ENCODE measurements at places on chromosomes 7 and 10. TPM values are rescaled to one million over a fixed set of nuclear protein-coding genes. Genes with fewer than 3 reads are reported as not detected.

Gene ITIH5
- under 0.01 TPM for total RNA-seq

Gene TAS2R39
- not detected for total RNA-seq

Gene LGI1
- total RNA-seq, result not detected

DNA sequence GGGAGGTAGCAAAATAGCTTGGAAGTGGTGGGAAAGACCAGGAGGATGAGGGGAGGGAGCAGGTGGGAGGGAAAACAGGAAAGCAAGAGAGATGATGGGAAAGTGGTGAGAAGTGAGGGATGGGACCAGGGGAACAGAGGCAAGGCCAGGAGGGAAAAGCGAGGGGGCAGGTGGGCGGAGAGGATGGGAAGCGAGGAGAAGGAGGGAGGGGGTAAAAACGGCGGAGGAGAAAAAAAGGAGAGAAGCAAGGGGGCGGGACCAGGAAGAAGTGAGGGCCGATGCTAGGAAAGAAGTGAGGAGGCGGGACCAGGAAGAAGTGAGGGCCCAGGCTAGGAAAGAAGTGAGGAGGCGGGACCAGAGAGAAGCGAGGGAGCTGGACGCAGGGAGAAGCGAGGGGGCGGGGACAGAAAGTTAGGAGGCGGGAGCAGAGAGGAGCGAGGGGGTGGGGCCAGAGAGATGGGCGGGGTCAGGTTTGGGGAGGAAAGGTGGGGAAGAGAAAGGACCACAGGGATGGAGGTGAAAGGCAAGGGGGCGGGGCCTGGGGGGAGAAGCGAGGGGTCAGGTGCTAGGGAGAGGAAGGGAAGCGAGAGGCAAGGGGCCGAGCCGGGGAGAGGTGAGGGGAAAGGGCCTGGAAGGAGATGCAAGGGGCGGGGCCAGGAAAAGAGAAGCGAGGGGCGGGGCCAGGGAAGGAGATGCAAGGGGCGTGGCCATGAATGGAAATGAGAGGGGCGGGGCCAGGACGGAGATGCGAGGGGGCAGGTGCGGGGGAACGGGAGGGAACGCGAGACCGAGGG, 984 bp downstream of the SMURF1 start:
- peak; percentile 92 for DNase-seq

- DNase-seq, result no peak
Measured at GRCh38 chr7:142301299-142301698, 43.4 kb upstream of the PRSS58 start.
